ENCODE measurements at places on chromosomes 12 and 14.

- no peaks in the 10 kb centered on the region for H3K36me3 ChIP-seq
- no peaks in the 10 kb centered on the region for H3K27me3 ChIP-seq
- H3K4me3 ChIP-seq = no peak overlapping the region
- H3K27ac ChIP-seq = no peak overlapping the region
These were observed 19.4 kb downstream of the NCKAP5L start for GRCh38 chr12:49808686-49809380.

DNA sequence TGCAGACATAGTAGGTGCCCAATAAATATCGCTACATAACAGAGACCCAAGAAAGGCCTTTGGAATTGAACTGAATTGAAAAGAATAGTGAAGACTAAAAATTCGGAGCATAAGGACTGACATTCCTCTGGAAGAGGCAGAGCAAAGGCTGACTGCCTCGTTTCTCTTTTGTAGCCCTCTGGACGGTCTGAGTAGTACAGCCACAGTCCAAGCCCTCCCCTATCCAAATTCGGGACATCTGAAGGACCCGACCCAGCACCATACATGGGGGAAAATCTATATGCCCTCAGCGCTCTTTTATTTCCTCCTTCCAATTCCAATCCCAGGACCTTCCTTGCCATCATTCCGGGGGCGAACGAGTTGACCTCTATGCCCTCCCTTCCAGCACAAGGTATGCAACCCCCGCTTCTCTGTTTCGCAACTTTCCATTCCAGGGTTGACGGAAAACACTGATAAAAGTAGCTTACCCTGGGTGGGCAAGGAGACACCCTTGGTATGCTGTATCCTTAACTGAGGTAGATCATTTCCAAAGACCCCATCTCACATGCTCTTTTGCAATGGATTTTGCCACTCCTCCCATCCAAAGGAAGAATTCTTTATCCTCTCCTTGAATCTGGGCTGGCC lies 127.4 kb upstream of the MAP1LC3B2 start:
- H3K4me1 ChIP-seq = no peaks in the 10 kb centered on the region
- H3K27ac ChIP-seq = no peak overlapping the region
- DNase-seq = no peak
- H3K4me3 ChIP-seq = no peak overlapping the region

DNA sequence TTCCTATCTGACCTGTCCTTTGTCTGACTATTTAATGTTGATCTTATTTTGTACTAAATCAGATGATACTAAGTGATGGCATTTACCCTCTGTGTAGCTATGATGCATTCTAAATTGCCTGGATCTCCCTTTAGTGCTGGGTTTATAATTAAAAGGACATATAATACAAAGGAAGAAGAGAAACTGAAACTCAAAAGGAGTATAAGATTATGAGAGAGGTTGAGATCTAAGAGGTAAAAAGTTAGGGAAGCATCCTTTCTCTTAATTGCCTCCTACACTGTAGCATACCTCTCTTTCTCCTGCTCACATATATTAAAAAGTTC lies 86.9 kb upstream of the MON2 start:
- no peak overlapping the region for H3K27ac ChIP-seq
- H3K27me3 ChIP-seq = no peaks in the 10 kb centered on the region
- no peak for DNase-seq
- peaks cover 15% of the 10 kb centered on the region for H3K36me3 ChIP-seq
- peaks cover 9% of the 10 kb centered on the region for H3K4me1 ChIP-seq

- DNase-seq = no peak
- H3K36me3 ChIP-seq = peaks cover 25% of the 10 kb centered on the region
- no peaks in the 10 kb centered on the region for H3K27me3 ChIP-seq
- H3K4me3 ChIP-seq = no peak overlapping the region
- H3K27ac ChIP-seq = no peak overlapping the region
These were observed 2.9 kb downstream of the TMEM229B start for GRCh38 chr14:67485501-67486095.

DNA sequence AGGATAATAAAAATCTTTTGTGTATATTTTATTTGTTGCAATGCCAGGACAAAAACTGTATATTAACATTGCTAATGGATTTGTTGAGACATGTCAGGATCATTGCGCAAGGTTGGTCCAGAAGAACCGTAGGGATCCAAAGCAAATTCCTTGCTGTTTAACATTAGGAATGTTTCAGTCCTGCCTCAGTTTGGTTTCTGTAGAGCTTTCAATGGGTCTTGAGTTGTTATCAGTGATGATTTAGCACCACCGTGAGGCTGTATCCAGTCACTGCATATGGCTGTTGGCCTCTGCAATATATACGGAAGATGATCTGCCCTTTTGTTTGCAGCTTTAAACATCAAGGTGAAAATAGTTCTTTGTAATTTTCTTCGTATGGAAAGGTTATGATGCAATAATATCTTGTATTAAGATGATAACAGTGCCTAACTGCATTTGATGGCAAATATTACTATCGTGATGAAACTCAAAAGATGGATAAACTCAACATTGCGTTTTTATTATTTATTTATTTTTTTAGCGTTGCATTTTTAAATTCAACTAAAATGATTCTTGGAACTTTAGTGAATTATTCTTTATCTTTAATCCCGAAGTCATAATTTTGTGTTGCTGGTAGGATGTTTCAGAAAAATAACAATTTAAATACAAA lies 231.2 kb downstream of the AKAP6 start:
- no peaks in the 10 kb centered on the region for H3K27me3 ChIP-seq
- H3K4me3 ChIP-seq = no peak overlapping the region
- no peak overlapping the region for H3K27ac ChIP-seq
- peaks cover 11% of the 10 kb centered on the region for H3K4me1 ChIP-seq
- no peaks in the 10 kb centered on the region for H3K36me3 ChIP-seq
- DNase-seq = peak; percentile 20

DNA sequence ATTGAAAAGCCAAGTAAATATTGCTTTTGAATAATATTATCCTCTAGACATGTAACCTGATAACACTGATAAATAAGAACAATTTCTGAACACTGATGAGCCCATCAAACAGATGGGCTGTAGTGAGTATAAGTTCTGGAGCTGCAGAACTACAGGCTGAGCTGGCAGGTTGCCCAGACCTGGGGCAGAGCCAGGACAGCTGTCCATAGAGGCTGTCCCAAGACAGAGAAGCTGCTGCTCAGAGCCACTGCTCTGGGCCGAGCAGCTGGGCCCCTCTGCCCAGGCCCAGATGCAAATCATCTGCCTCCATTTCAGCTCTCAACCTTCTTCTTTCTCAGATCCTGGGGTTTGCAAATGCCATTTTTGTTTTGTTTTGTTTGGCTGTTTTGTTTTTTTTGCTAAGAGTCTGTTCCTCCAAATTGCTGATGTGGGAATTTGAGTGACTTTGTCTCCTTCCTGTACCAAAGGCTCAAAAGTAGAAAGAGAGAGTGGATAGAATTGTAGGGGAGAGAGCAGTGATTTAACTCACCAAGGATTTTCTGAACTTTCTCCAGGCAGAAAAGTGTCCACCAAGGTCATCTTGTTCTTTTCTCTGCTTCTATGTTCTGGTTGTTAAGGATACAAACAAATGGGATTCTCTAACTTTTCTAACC lies 4.0 kb upstream of the TESPA1 start:
- DNase-seq = no peak
- H3K4me3 ChIP-seq = no peak overlapping the region
- peak overlapping the region; percentile 1 for H3K27ac ChIP-seq
- no peaks in the 10 kb centered on the region for H3K27me3 ChIP-seq
- peaks cover 76% of the 10 kb centered on the region for H3K4me1 ChIP-seq
- H3K36me3 ChIP-seq = no peaks in the 10 kb centered on the region

- no peak overlapping the region for H3K27ac ChIP-seq
- no peak overlapping the region for H3K4me3 ChIP-seq
- H3K36me3 ChIP-seq = no peaks in the 10 kb centered on the region
- DNase-seq = no peak
- H3K27me3 ChIP-seq = no peaks in the 10 kb centered on the region
- H3K4me1 ChIP-seq = no peaks in the 10 kb centered on the region
These were observed 22.8 kb downstream of the GALNT8 start for GRCh38 chr12:4743046-4743445.

GRCh38 chr14:47746986-47747385 lies 71.6 kb upstream of the MDGA2 start:
- DNase-seq = no peak
- H3K27me3 ChIP-seq = no peaks in the 10 kb centered on the region

DNA sequence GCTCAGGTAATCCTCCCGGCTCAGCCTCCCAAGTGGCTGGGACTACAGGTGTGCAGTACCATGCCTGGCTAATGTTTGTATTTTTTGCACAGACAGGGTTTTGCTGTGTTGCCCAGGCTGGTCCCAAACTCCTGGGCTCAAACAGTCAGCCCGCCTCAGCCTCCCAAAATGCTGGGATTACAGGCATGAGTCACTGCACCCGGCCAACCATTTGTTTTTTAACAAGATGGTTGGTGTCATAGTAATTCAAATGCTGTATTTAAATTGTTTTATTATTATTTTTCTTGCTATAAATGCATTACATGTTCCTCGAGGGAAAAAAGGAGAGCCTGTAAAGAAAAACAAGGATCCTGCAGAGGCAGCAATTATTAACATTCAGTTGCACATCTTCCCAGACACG lies 83.9 kb downstream of the EP400 start:
- no peak for DNase-seq
- H3K27ac ChIP-seq = no peak overlapping the region
- peaks cover 85% of the 10 kb centered on the region for H3K36me3 ChIP-seq
- H3K4me1 ChIP-seq = no peaks in the 10 kb centered on the region
- H3K27me3 ChIP-seq = no peaks in the 10 kb centered on the region

- no peak for DNase-seq
- H3K4me1 ChIP-seq = no peaks in the 10 kb centered on the region
- H3K27me3 ChIP-seq = no peaks in the 10 kb centered on the region
- no peak overlapping the region for H3K27ac ChIP-seq
These were observed 11.0 kb upstream of the CREBL2 start for GRCh38 chr12:12600659-12601058.

- DNase-seq = no peak
- H3K4me3 ChIP-seq = no peak overlapping the region
These were observed 93.6 kb upstream of the CPNE8 start for GRCh38 chr12:38998887-38999482.

DNA sequence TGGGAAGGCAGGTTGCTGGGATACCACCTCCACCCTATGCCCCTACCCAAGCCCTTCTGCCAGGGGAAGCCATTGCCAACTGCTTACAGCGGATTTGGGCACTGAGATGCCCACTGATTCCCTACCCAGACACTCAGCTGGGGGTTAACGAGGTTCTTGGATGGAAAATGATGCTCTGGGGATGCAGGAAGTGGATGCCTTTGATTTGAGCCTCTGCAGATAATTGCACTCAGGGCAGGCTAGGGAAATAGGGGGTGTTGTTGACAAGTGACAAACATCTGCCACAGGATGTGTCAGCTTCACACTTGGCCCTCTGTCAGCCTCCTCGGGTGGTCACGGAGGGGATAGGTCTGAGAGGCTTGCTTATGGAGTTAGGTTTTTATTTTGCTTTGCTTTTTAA lies 57.4 kb downstream of the RPH3A start:
- H3K4me1 ChIP-seq = no peaks in the 10 kb centered on the region
- DNase-seq = no peak
- H3K27ac ChIP-seq = no peak overlapping the region
- H3K36me3 ChIP-seq = no peaks in the 10 kb centered on the region
- no peak overlapping the region for H3K4me3 ChIP-seq

DNA sequence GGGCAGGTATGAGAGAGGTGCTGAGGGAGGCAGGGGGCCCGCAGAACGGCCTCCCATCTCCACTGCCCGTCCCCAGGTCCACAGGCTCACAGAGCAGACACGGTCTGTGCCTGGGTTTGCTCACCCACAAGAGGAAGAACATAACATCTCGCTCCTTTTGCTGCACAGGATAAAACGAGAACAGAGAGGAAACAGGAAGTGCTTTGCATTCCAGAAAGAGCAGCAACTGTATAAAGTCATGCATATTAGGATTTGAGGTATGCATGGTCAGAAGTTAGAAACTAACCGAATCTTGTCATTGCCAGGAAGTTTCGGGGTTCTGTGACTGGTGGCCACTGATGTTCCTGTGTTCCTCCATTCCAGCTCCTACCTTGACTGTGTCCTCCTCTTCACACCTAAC lies 25.0 kb downstream of the NTF3 start:
- H3K4me3 ChIP-seq = no peak overlapping the region
- H3K36me3 ChIP-seq = no peaks in the 10 kb centered on the region
- no peak overlapping the region for H3K27ac ChIP-seq
- peaks cover 4% of the 10 kb centered on the region for H3K4me1 ChIP-seq

GRCh38 chr12:27999521-27999920 lies 27.0 kb upstream of the PTHLH start:
- no peaks in the 10 kb centered on the region for H3K36me3 ChIP-seq
- DNase-seq = no peak
- no peaks in the 10 kb centered on the region for H3K27me3 ChIP-seq
- no peaks in the 10 kb centered on the region for H3K4me1 ChIP-seq
- H3K4me3 ChIP-seq = no peak overlapping the region

GRCh38 chr12:93904124-93904523 lies 226.9 kb downstream of the CRADD start:
- H3K27ac ChIP-seq = no peak overlapping the region
- DNase-seq = no peak
- peaks cover 6% of the 10 kb centered on the region for H3K4me1 ChIP-seq
- no peaks in the 10 kb centered on the region for H3K36me3 ChIP-seq

DNA sequence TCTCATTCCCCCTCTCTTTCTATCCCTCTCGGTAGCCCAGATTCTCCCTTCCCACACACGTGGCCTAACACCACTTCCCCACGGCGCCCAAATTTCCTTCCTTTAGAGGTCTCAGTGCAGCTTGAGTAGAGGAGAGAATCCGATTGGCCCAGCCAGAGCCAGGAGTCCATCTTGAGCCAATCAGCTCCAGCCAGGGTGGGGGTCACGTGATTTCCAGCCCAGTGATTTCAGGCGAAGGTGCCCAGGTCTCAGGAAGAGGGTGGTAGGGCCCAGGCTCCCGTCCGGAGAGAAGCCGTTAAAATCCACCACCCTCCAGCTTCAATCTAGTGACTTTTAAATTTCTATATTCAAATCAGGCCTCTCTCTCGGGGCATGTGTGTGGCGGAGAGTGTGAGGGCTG lies 45.2 kb upstream of the MYL2 start:
- no peaks in the 10 kb centered on the region for H3K4me1 ChIP-seq
- H3K36me3 ChIP-seq = no peaks in the 10 kb centered on the region

- no peaks in the 10 kb centered on the region for H3K36me3 ChIP-seq
- no peak overlapping the region for H3K27ac ChIP-seq
- H3K4me1 ChIP-seq = peaks cover 9% of the 10 kb centered on the region
- no peak overlapping the region for H3K4me3 ChIP-seq
These were observed 36.4 kb upstream of the AEBP2 start for GRCh38 chr12:19402743-19403431.

- no peak overlapping the region for H3K27ac ChIP-seq
- H3K4me3 ChIP-seq = no peak overlapping the region
- H3K27me3 ChIP-seq = no peaks in the 10 kb centered on the region
- no peaks in the 10 kb centered on the region for H3K4me1 ChIP-seq
- DNase-seq = no peak
These were observed 345.6 kb downstream of the ADAMTS20 start for GRCh38 chr12:43206396-43206795.

Measured in CD4-positive, alpha-beta memory T cell (primary cell).